Daoy (cell line): ENCODE measurements at places on chromosomes 4 and X. TPM values are rescaled to one million over a fixed set of nuclear protein-coding genes. Genes with fewer than 3 reads are reported as not detected.

- DNase-seq: peak; percentile 30
These were observed 23.2 kb downstream of the ADD1 start for GRCh38 chr4:2866891-2867290.

DNA sequence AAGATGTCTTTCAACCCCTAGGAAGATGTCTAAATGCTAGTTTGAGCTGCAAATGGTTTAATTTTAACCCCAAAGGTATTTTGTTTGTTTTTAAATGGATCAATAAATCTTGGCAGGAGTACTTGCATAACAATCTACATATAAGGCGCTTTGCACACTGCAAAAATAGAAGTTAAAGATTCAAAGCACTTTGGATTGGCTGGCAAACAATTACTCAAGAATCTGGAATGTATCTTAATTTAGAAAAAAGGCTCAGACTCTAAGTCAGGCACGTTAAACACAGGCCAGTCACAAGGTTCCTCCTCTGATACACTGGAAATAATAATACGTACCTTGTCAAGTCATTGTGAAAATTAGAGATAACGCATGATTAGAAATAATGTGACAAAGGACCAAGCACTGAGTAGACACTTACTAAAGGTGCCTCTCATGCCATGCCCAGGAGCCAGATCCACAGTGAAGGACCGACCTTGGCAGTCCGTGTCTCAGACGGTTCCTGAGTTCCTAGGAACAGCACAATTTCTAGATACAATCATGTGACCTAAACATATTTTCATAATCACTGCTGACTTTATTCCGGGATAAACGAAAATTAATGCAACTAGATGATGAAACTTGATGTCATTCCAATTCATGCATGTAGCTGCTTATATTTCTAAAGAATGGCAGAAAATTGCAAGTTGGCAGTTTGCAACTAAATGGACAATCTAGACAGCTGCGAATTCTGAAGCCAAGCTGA lies 49.6 kb downstream of the PROM1 start:
- DNase-seq: no peak

- peak; percentile 89 for DNase-seq
These were observed at the start of gene PLS3 for GRCh38 chrX:115560978-115561604. Gene PLS3 (plus strand): TSS chrX:115561174. CDS start chrX:115610251, 49,077 bp downstream.

DNA sequence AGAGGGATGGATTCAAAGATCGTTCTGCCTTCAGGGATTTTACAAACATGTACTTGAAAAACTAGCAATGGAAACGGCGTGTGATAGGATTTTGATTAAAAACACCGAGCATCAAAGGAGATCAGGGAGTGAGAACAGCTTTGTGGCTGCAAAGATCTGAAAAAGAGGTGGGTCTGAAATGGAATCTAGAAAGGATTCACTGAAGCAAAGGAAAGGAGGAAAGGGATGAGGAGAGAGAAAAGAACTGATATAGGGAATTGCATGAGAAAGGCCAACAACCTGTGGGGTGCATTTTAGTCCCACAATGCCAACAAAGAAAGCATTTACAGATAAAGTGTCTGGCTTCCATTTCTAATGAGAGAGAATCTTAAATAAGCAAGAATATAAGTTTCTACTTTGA lies 23.1 kb downstream of the ADH4 start:
- no peak for DNase-seq

Gene TCEAL6
- total RNA-seq: not detected in 2 replicates

Gene PCSK1N
- total RNA-seq: 28.7 and 32.1 TPM in 2 replicates

Gene GUCY1B1
- total RNA-seq: 2.6 and 3.1 TPM in 2 replicates

Gene PFKFB1
- total RNA-seq: not detected in 2 replicates
